ENCODE measurements at places on chromosomes 2 and 18.
A peak's percentile ranks its signal among the peaks of the same experiment; 100 is the strongest.

DNA sequence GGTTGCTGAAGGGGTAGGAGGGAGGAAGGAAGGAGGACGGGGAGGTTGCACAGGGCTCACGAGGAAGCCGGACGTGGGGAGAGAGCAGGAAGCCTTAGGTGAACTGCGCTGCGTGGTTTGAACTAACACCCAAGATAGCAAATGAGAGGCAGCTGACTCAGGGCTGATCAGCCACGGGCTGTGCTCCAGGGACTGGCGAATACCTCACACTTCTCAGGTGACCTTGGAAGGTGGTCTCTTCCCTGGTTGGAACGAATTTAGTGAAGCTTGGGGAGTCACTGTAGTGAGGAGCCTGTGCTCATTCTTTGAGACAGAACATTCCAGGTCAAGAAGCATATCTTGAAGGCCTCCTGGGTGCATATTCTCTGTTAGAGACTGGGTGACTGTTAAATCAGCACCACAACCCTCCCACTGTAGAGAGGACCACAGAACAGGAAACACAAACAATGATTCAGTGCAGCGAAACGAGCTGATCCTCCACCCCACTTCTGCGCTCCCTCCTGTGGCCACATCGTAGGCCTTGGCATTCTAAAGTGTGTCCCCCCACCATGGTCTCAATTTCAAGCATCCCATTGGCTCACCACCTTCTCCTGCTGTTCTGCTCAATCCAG lies 33.8 kb downstream of the TOGARAM2 start:
- DNase-seq: peak; percentile 68

DNA sequence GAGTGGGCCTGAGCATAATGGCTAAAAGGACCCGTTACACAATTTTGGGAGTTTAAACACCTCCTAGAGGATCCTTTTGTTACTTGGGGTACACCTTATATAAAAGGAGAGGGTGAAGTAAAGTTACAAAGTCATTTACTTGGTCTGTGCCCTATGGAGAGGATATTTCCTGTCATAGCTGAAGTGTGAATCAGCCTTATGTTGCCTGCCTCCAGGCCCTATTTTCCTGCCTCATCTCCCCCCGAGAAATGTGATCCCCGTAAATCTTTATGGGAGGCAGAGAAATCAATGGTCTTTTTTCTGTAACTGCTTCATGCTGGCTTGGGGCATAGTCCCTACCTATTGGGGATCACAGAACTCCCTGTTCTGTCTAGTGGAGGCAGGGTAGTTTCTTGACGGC lies 906.6 kb downstream of the DSC3 start:
- no peak for DNase-seq

DNA sequence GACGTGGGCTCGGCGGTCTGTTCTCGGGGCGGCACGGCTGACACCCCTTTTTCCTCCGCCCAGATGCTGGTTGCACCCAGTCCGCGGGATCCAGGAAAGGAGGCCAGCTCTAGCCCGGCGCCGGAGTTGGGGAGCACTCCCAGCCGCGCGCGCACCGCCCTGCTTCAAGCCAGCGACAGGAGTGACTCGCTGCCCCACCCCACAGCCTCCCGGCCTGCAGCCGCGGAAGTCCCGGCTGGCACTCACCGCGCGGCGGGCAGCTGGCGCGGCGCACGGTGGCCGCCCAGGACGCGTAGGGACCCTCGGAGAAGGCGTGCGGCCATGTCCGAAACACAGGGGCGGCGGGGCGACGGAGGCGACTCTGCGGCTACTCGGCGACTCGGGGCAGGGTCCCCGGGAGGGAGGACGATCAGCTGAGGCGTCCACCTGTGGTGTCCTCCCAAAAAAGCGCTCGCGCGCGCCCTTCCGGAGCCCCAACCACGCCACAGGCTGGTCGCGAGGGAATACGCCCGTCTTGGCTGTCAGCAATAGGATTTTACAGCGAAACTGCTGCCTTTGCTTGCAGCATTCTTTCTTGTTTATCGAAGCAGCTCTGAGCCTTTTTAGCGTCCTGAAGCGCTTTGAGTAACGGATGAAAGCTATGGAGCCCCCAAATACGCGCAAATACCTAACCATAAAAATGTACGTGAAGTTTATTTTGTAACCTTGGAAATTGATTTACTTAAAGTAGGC lies at the start of gene ACADL:
TSS of gene ACADL (minus strand) at position 507 of the 732 bp plus-strand sequence. CDS start at position 323, 184 bp downstream.
- no peak for DNase-seq

DNA sequence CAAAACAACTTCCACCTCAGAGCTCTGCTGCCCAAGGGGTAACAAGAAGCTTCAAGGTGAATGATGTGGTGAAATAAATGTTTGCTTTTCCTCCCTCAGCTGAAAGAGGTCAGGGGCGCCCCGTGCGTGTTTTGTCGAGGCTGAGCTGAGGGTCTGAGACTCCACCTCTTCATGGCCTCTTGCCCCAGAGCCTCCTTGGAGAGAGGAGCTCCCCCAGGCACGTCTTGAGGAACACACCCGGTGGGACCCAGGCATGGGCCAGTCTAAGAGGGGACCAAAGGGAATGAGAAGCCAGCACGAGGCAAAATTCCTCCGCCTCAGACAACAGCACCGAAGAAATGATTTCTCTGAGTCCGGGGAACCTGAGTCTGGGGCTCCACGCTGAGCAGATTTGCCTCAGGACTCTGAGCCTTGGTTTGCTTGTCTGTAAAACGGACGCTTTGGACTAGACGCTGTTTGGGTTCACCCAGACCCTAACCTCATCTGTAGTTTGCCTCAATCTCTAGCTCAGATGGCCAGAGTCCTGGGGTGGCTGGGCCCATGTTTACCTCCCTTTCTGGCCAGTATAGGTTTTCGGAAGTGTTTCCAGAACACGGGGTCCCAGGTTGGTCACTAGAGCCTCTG lies 56.4 kb upstream of the ODC1 start:
- DNase-seq: no peak

DNA sequence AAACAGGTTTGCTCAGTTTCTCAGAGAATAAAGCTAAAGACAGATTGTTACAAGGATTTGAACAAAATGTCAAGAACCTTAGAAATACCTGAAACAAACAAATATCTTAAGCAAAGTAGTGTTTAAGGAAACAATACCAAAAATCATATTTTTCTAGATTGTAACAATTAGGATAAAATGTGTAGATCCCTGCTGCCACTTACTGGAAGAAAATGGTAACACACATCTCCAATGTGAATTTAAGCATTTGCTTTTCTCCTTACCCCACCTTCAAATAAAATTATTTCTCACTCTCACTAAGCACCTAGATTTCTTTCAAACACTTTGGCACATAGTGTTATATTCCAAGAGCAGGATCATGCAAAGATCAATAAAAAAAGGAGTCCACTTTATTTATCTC lies 34.9 kb downstream of the SUCLG1 start:
- no peak for DNase-seq

DNA sequence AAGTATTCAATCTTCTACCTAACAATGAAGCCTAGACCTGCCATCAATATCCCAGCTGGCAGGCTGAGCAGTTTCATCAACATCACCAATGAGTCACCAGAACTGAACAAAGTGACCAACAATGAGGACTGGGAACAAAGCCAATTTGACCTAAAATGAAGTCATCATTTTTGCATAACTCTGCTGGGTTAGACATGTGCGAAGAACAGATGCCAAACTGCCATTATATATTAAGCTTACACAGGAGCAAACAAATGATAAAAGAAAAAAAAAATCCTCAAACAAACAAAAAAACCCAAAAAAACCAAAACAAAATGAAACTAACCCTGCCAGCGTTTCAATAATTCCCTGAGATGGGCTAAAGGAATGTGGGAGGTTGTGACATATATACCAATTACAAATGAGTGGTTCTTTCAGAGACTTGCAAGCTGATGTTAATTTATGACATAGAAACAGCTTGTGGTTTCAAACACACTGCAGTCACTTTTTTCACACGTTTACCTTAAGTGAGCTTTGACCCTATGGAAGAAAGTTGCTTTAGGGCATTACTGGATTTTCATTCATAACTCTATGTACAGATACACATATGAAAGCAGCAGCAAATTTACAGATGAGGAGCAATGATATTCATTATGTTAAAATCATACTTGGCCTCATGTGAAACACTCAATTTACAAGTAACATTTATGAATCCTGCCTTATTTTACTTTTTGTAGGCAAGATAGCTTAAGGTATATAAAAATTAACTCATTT lies 56.9 kb upstream of the CCDC141 start:
- DNase-seq: peak; percentile 82

DNA sequence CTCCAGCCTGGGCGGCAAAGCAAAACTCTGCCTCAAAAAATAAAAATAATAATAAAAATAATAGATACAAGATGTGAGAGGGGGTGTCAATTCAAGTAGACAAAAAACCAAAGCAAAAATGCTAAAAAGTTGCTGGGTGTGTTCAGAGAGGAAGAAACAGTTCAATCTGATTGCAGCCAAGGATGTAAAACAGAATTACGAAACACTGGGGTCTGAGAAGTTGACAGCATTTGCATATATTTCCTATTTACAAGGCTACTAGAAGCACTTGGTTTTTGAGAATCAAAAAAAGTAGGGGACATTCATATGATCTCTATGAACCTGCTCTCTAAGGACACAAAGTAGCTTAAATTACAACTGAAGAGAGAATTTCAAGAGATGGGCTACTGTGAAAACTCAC lies 7.6 kb downstream of the TRIP12 start:
- DNase-seq: peak; percentile 60

DNA sequence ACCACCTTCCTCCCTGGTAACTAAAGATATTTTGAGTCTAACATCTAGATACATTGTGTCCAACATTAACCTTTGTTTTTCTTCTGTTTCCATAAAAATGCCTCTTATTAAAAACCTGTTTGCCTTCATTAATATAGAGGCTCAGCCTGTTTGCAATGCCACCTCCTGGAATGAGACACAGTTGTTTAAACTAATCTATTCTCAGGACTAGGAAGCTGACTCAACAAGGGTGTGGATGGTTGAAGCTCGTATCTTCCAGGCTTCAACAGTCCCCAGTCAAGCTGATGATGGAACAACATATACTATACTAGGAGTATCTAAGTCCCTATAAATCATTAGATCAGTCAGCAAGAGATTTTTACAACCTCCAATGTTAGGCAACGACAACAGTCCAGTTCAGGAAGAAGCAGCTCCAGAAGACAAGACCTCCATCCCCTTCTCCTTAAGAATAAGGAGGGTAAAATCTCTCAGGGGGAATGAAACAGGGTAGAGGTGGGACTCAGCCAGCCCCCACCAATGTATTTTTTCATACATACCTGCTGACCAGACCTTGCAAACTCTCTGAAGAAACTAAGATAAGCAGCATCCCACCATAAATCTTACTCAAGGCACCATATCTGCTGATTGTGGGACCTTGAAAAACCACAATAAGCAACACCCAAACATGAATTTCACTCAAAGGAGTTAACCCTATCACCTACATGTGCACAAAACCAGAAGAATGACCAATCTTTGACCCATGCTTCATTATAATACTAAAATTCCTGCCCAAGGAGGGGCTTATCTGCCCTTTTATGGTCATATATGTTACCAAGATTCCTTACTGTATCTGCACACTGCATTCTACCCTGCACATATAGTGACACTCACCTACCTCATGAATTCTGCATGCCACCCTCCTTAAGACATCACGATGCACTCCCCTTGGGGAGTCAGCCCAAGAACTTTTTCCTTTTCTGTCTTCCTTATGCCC lies 21.4 kb downstream of the ZNF24 start:
- DNase-seq: no peak

- DNase-seq: no peak
These were observed 1077.9 kb upstream of the ZEB2 start for GRCh38 chr2:145597809-145598208.

- no peak for DNase-seq
These were observed 110.3 kb upstream of the TTN start for GRCh38 chr2:178917555-178917954.

GRCh38 chr2:220226076-220226475 lies 598.6 kb downstream of the SLC4A3 start:
- DNase-seq: no peak

DNA sequence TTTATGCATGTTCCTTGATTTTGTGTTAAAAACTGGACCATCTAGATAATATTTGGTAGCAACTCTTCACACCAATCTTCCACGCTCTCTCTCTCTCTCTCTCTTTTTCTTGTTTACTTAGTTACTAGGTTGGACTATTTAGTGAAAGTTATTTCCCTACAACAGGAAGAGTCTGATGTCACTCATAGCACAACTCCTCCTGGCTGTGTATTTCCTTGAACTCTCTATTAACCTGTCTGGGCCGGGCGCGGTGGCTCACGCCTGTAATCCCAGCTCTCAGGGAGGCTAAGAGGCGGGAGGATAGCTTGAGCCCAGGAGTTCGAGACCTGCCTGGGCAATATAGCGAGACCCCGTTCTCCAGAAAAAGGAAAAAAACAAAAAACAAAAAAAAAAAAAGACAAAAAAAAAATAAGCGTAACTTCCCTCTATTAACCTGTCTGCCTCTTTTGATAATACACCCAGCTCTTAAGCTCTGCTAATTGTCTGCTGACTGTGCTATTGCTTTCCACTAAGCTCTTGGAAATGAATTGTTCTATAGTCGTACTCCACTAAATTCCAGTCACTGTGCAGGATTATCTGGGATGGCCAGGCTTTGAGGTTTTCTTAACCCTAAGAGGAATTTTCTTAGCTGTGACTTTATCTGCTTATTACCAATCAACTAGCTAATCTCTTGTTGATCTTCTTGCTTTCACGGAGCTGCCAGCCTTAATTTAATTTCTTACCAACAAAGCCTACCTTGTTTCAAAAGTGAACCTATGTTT lies 18.1 kb upstream of the CDH19 start:
- DNase-seq: no peak

- no peak for DNase-seq
These were observed 47.7 kb downstream of the ACKR3 start for GRCh38 chr2:236617221-236617737.

- no peak for DNase-seq
These were observed 207.4 kb upstream of the TWIST2 start for GRCh38 chr2:238640486-238640885.

GRCh38 chr18:79790996-79791972 lies 6.5 kb upstream of the KCNG2 start:
- DNase-seq: peak; percentile 78

DNA sequence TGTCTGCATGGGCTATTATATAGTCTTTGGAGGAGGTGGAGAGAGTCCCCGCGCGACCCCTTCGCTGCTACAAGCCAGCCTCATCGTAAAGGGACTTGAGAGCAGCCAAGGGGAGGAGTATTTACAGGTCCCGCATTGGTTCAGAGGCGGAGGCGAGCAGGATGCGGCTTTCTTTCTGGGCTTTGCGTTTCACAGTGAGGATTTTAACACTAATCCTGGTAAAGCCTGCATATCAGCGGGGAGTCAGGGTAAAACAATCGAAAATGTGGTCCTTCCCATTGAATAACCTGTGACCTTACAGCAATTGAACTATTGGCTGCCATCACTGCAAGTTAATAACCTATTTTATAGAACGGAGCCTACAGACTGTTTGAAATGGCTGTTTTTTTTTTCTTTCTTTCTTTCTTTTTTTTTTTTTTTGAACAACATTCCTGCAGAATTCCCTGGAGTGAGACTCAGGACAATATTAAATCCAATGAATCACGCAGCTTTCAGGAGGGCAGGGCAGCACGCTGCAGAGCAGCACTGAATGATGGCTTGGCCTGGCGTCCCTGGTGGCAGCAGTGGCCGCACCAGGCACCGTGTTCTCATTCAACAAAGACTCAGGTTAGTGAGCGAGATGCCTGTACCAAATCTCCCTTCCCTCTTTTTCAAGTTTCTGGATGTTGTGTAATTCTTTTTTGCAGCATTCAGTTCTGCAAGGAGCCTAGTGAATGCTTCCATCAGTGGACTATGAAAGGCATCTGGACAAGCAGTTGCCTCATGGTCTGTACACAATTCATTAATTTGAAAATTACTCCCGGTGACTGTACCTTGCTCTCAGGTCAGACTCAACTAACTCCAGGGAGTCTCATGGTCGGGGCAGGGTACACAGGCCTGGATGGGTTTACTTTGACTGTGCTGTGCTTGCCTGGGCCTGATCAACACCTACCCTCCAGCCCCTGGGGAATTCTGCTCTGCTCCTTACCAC lies 19.8 kb downstream of the SMIM21 start:
- DNase-seq: no peak
